ENCODE measurements at places on chromosomes 3 and 15. TPM values are rescaled to one million over a fixed set of nuclear protein-coding genes. Genes with fewer than 3 reads are reported as not detected.

The SNURF gene
- polyA plus RNA-seq: 12.2 TPM

The TM4SF18 gene
- polyA plus RNA-seq: 27.4 TPM

The TIGIT gene
- polyA plus RNA-seq: 0.06 TPM

The ADCY5 gene
- polyA plus RNA-seq: 12.6 TPM

The PEX5L gene
- 0.52 TPM for polyA plus RNA-seq

The EPHA3 gene
- polyA plus RNA-seq: 3.8 TPM

The LRRIQ4 gene
- not detected for polyA plus RNA-seq

The KLHL6 gene
- polyA plus RNA-seq: 1.4 TPM

The AGTR1 gene
- polyA plus RNA-seq: 17.7 TPM

The RPP25 gene
- polyA plus RNA-seq: 2.5 TPM

The MITF gene
- 51.3 TPM for polyA plus RNA-seq

The KNL1 gene
- polyA plus RNA-seq: 16.5 TPM

The NANOGP8 gene
- not detected for polyA plus RNA-seq

The MGA gene
- polyA plus RNA-seq: 41.3 TPM

The SPCS1 gene
- 144 TPM for polyA plus RNA-seq

The CCR2 gene
- polyA plus RNA-seq: 0.87 TPM

The ABI3BP gene
- 13.5 TPM for polyA plus RNA-seq

The PATL2 gene
- 1.5 TPM for polyA plus RNA-seq

The HHATL gene
- polyA plus RNA-seq: 0.54 TPM

The CLEC3B gene
- 26.5 TPM for polyA plus RNA-seq

The MKRN3 gene
- polyA plus RNA-seq: 1.2 TPM

The AHSG gene
- polyA plus RNA-seq: 0.44 TPM

The C3orf85 gene
- 18.4 TPM for polyA plus RNA-seq

The CACNA1D gene
- polyA plus RNA-seq: 17.7 TPM

The UBE2Q2 gene
- 43.4 TPM for polyA plus RNA-seq

The SYNPR gene
- polyA plus RNA-seq: not detected

The LTK gene
- 2.9 TPM for polyA plus RNA-seq

The FAH gene
- 39.9 TPM for polyA plus RNA-seq

The TOP2B gene
- polyA plus RNA-seq: 288 TPM

The GOLGA8M gene
- 2.1 TPM for polyA plus RNA-seq

The TMC3 gene
- 0.24 TPM for polyA plus RNA-seq

The PRR23E gene
- not detected for polyA plus RNA-seq

The IFT80 gene
- 46.3 TPM for polyA plus RNA-seq

The USP50 gene
- 0.94 TPM for polyA plus RNA-seq

The ACTRT3 gene
- polyA plus RNA-seq: 4.9 TPM

The DPPA2 gene
- polyA plus RNA-seq: 1.3 TPM

The RGMA gene
- polyA plus RNA-seq: 7.3 TPM

The LYSMD4 gene
- 14.8 TPM for polyA plus RNA-seq

The GOLGA8H gene
- polyA plus RNA-seq: 0.70 TPM

The MRPS11 gene
- 52.1 TPM for polyA plus RNA-seq

The PAK6 gene
- 7.7 TPM for polyA plus RNA-seq

The SMC4 gene
- 93.8 TPM for polyA plus RNA-seq

The CP gene
- 0.43 TPM for polyA plus RNA-seq

The TGM4 gene
- polyA plus RNA-seq: 0.05 TPM

Measured in renal pelvis (tissue), 12 donors.